Activated naive CD4-positive, alpha-beta T cell treated with anti-CD3 and anti-CD28 coated beads, Interleukin-2, amount 50 U/mL, for 16 hours (primary cell): ENCODE measurements at places on chromosomes 7 and 10.

GRCh38 chr10:80687476-80687789, 149.7 kb downstream of the SH2D4B start:
- no peak for DNase-seq

DNA sequence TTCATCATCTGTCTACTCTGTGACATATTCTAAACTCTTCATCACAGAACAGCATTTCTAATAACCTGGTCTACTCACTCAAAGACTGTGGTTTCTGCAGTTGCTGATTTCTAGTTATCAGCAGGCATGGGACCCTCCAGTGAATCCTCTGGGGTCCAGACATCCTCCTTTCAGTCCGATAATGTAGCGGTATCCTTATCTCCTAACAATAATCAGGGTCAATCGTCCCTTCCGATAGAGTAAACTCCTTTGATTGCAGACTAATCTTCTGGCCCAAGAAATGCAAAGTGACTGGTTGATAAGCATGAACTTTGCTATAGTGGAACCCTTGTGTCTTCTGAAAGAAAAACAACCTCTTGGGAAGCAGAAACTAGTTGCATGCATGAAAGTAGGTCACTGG, 1209.8 kb upstream of the CELF2 start:
- no peak for DNase-seq

GRCh38 chr10:103911021-103911459, 6.9 kb downstream of the STN1 start:
- peak; percentile 23 for DNase-seq

DNA sequence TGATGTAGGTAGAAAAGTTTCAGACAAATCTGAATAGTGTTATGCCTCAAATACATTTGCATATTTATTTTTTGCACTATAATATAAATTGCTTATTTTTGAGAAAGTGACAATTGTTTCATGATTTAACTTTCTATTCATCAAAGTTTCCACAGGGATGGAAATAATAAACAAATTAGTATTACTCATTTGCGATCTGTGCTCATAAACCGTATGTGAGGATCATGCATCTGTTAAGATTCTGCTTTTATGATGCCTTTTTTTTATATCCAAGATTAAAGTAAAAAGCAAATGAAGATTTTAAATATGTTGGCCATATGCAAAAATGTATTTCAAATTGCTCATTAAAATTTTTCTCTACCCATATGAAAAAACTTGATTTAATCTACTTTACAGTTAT, 45.2 kb upstream of the CAV2 start:
- no peak for DNase-seq

DNA sequence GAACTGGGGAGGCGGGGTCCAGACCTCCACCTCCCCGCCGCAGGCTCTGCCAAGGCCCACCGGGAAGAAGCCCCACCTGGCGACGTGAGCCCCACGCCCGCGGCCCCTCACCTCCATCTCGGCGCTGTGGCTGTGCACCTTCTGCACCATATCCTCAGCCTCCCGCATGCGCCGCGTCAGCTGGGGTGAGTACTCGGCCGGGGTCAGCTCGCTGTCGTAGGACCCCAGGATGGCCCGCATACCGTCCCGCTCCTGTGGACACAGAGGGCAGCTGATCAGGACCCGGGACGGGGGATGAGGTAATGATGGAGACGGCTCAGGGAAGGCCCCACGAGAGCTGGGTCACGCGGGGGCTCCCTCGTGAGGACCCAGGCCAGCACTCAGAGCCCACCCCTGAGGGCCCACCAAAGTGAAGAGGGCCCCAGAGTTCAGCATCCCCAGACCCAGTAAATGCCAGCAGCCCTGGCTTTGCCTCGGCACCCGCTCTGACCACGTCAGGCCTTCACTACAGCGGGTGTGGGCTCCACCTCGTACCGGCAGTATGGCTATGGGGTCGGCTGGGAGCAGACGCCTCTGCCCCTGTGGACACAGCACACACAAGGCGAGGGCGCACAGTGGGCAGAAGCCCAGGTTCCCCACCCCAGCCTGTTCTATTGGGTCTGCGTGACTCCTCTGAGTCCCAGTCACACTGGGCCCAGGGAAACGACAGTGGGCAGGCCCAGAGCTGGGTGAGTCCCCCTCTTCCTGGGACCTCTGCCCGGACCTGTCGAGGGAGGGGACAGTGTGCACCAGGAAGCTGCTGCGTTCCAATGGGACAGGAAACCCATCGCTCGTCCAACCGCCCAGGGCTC, 218.1 kb downstream of the MAD1L1 start:
- DNase-seq: peak; percentile 8

DNA sequence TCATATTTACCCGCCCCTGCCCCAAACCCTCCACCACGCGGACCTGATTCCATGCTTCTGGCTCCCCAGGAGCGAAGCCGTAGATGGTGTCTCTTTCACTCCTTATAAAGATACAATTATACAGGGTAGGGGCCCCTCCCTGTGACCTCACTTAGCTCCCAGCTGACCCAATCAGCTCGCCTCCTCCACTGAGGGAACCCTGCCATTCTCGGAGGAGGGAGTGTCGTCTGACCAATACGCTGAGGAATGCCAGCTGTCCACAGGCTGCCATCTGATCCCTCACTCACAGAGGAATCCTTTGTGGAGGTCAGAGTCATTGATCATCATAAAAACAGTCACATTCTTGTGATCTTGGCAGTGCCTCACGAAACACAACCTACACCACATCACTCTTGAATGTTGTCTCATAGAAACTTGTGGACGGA, 67.5 kb upstream of the INSIG1 start:
- no peak for DNase-seq
